Activated CD4-positive, alpha-beta T cell treated with anti-CD3 and anti-CD28 coated beads, Interleukin-2, Interleukin-6, amounts not matched to agents 100 ng/mL and 50 ng/mL, durations not matched to agents 16 hours and 8 hours (primary cell): ENCODE measurements at places on chromosomes 11 and 22.

- DNase-seq, result peak; percentile 64
These were observed 11.3 kb downstream of the EED start for GRCh38 chr11:86255896-86256295.

- DNase-seq, result no peak
These were observed 15.1 kb downstream of the WNT7B start for GRCh38 chr22:45961679-45962433.

- DNase-seq, result no peak
These were observed 16.8 kb downstream of the APOL6 start for GRCh38 chr22:35664955-35665587.

- DNase-seq, result no peak
These were observed 109.7 kb downstream of the DCDC1 start for GRCh38 chr11:31259797-31260196.

GRCh38 chr11:8717876-8718753, 35.5 kb downstream of the RPL27A start:
- DNase-seq, result no peak

- DNase-seq, result no peak
These were observed 372.7 kb upstream of the FAT3 start for GRCh38 chr11:91851908-91852307.

GRCh38 chr11:114136686-114137640, 77.5 kb downstream of the ZBTB16 start:
- no peak for DNase-seq

GRCh38 chr11:43212279-43212678, 99.5 kb upstream of the API5 start:
- no peak for DNase-seq

- no peak for DNase-seq
These were observed 804.4 kb downstream of the BRD1 start for GRCh38 chr22:49023161-49023878.

- peak; percentile 52 for DNase-seq
These were observed 59.8 kb downstream of the TMEM135 start for GRCh38 chr11:87097582-87097981.

GRCh38 chr11:40642284-40642683, 817.2 kb downstream of the LRRC4C start:
- no peak for DNase-seq

DNA sequence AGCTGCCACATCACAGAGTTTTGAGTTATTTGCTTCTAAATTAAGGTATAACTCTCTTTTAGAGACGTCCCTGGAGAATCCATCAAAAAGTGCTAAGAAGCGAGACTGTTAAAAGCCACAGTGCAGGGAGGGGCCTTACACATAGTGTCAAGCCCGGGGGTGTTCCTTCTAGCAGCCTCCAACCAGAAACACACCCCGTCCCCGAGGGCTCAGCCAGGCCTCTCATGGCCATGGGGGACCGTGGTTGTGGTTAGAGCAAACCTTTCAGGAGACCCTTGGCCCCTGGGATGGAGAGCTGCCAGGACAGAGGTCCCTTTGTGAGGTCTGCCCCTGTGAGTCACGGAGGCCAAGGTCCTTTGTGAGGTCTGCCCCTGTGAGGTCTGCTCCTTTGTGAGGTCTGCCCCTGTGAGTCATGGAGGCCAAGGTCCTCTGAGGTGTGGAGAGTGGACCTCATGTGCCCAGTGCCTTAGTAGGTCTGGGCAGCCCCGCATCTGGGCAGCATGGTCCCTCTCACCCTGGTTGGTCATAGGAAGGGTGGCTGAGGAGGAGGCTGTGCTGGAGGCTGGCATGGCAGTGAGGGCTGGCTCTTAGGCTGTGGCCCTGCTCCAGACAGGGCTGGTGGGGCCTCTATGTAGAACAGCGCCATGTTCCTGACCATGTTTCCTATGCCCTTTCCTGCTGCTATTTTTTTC, 5.4 kb downstream of the GNAZ start:
- DNase-seq, result no peak

DNA sequence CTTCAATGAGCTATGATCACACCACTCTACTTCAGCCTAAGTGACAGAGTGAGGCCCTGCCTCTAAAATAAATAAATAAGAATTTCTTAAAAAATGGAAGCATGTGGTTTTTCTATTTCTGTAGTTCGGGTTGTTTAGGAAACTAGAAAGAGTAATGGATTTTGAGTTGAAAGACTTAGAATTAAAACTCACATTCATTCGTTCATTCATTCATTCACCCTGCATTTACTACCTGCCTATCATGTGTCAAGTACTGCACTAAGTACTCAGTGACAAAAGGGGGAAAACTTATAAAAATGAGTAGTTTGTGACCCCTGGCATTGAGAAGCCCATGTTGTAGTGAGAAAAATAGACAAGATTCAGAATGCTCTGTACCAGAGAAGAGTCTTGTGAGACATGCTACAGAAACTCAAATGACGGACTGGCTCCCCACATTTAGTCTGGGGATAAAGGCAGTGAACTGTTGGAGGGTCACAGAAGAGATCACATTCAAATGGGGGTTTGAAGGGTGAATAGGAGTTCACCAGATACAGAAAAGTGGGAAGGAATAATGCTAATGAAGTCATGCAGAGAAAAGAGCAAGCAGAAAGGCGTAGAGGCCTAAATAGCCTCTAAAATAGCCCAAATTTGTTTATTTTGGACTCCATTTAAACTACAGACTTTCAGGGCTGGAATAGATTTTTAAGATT, 7.0 kb downstream of the CSRP3 start:
- no peak for DNase-seq

GRCh38 chr11:7348432-7349304, 97.0 kb downstream of the SYT9 start:
- no peak for DNase-seq

DNA sequence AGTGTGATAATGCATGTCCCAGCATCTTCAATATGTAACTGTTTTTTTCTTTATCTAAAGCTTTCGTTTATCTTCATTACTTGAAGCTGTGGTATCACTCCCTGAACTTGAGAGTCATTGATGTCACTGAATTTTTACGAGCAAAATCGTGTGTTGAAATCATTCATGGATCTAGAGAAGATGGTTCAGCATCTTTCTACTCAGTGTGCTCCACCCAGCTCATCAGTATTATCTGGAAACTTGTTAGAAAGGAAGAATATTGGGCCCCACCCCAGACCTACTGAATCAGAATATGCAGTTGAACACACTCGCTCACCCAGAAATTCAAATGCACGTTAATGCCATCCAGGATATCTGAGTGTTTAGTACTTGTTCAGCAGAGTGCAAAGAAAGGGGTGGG, 8.3 kb downstream of the CDON start:
- no peak for DNase-seq

GRCh38 chr11:102138670-102139069, 28.4 kb downstream of the YAP1 start:
- no peak for DNase-seq

DNA sequence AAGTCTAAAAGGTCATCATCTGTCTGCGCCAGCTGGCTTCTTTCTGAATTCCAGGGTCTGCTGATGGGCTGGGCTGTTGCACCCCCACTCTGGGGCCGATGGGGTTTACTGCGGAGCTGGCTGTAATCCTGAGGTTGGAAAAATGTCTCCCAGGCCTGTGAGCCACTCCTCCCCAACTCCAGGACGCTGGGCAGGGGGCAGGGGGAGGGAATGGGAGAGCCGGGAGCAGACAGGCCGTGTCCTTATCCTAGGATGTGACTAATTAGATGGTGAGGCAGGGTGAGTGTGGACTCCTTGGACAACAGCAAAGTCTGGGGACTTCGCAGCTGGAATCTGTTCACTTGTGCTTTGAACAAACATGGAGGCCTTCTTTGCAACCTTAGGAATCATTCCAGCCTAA, 48.7 kb downstream of the LRRC32 start:
- no peak for DNase-seq

DNA sequence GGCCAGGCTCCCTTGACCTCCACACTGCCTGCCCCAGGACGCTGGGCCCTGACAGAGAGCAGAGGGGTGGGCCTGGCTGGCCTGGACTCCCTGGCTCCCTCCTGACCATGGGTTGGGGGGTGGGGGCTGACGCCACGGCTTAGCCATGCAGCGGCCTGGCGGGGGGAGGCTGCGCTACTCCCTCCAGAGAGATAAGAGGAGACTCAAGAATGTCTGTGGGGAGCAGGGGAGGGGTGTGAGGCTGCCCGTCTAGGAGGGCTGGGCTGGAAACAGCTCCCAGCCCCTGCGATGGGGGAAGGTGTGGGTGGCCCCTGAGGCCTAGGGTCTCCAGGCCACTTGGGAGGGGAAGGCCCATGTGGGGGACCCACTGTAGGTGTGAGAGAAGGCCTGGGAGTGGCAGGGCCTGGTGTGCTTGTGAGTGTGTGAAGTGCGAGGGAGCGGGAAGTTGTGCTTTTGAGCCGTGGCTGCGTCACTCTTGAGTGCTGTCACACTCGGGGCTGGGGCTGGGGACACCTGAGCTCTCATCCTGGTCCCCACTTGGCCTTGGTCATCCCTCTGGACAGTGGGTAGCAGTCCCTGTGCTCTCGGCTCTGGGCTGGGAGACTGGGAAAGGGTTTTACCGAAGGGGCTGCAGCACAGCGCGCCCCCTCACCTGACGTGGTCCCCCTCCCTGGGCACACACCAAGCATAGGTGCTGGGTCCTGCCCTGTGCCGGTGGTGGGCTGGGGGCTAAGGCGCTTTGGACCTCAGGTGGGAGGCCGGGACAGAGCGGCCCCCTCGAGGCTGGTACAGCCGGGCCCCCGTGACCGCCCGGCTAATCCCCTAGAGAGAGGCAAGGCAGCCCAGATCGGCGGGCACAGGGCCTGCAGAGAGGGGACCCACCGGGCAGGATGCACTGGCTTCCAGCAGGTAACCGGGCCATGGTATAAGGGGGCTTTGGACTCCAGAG, 2.4 kb downstream of the MYRF start:
- DNase-seq, result no peak

GRCh38 chr11:116577956-116578355, 194.8 kb downstream of the BUD13 start:
- no peak for DNase-seq

- DNase-seq, result no peak
These were observed 232.6 kb upstream of the MPPED2 start for GRCh38 chr11:30818721-30819120.

GRCh38 chr11:31877083-31877482, 66.0 kb upstream of the PAX6 start:
- no peak for DNase-seq

GRCh38 chr11:66787934-66788758, 55.1 kb upstream of the RCE1 start:
- no peak for DNase-seq

DNA sequence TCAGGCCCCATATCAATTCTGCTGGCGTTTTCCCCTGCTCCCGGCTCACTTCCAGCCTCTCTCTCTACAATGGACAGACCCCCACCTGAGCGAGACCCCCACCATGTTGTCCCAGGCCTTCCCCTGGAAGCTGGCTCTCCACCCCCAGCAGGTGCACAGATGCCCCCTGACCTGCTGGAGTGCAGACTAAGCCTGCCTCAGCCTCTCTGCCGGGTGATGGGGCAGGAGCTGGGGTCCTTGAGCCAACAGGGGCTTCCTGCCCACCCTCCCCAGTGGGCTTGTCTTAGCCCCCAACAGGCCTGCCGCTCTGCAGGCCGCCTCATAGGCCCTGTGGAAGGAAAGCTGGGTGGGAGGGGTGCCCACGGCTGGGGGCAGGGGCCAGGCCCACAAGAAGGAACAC, 10.0 kb downstream of the ELFN2 start:
- DNase-seq, result no peak

DNA sequence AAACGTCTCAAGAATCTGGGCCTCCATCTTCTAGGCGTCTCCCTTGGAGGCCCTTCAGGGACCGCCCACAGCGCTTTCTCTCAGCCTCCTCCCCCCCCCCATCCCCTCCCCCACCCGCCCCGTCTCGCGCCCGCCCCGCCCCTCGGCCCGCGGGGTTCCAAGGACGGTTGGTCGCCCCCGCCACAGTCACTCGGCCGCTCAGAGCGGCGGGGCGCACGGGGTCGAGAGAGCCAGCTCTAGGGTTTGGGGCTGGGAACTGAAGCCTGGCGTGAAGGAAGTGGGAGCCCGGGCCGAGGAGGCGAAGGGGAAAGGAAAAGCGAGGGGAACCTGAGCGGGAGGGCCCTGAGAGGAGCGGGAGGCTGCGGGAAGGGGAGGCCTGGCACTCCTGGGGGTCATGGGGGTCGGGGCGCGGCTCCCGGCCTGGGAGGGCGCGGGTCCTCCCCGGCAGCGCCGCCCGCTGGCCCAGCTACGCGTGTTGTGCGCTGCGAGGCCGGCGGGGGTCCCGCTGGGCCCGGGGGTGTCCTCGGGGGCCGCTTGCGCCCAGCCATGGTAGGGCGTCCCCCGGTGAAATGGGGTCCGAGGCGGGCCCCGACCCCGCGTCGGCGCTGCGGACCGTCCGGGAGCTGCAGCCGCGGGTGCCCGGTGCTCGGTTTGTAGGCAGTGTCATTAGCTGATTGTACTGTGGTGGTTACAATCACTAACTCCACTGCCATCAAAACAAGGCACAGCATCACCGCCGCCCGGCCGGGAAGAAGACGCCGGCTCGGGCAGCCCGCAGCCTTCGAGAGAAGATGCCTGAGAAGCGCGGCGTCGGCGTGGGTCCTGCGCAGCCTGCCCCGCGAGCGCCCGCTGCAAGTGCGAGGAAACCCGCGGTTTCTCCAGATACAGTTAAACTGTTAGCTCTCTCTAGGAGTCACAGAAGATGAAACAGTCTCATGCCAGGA, at the start of gene BTG4:
BTG4 (minus strand) TSS at position 91 of the 944 bp plus-strand sequence. CDS start 13,610 bp downstream, outside the sequence.
- DNase-seq, result peak; percentile 27

DNA sequence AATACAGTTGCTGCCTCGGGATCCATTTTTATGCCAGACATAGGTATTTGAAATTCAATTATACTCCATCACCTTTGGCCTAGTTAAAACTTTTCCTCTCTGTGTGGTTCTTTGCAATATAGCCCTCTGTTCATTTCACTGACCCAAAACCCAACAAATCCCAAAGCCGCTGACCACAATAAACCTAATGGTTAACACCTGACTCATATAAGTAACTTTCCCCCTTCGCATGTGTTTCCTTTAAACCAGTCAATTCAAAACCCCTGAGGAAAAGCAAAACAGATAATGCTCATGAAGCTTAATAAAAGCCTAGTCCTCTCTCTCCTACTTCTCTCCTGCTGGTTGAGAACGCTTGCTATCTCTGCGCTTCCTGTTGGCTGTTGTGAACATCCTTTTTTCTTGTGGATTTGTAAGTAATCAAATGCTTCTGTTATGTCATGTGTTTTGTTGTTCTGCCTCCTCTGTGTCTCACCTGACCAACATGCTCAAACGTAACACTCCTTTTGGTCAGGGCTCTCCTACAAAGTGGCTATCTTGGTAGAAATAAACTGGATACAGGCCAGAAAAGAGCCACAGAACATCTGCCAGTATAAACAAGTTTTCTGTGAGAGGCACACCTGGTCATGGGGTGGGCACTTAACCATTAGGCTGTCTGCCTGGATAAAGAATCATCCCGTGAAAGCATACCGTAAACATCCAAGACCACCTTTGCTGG, 652.6 kb downstream of the METTL15 start:
- peak; percentile 1 for DNase-seq

- DNase-seq, result no peak
These were observed 77.6 kb downstream of the MPPED2 start for GRCh38 chr11:30508594-30508993.
